Naive thymus-derived CD4-positive, alpha-beta T cell (primary cell): ENCODE measurements at places on chromosomes 11 and 22. TPM values are rescaled to one million over a fixed set of nuclear protein-coding genes. Genes with fewer than 3 reads are reported as not detected.

Gene SERGEF
- 44.3 TPM for total RNA-seq

Gene HEPHL1
- total RNA-seq: not detected in 2 replicates

Gene TALDO1
- 61.4 TPM for total RNA-seq

Gene OR51E2
- total RNA-seq: not detected

Gene CHST1
- not detected in 2 replicates for total RNA-seq

Gene CYB5R2
- 1.2 and 2.8 TPM in 2 replicates for total RNA-seq

Gene RFPL1
- total RNA-seq: not detected
